ENCODE measurements at places on chromosomes 2 and 18.

- no peak for DNase-seq
Measured at GRCh38 chr2:5734859-5735520, 42.8 kb downstream of the SOX11 start.

DNA sequence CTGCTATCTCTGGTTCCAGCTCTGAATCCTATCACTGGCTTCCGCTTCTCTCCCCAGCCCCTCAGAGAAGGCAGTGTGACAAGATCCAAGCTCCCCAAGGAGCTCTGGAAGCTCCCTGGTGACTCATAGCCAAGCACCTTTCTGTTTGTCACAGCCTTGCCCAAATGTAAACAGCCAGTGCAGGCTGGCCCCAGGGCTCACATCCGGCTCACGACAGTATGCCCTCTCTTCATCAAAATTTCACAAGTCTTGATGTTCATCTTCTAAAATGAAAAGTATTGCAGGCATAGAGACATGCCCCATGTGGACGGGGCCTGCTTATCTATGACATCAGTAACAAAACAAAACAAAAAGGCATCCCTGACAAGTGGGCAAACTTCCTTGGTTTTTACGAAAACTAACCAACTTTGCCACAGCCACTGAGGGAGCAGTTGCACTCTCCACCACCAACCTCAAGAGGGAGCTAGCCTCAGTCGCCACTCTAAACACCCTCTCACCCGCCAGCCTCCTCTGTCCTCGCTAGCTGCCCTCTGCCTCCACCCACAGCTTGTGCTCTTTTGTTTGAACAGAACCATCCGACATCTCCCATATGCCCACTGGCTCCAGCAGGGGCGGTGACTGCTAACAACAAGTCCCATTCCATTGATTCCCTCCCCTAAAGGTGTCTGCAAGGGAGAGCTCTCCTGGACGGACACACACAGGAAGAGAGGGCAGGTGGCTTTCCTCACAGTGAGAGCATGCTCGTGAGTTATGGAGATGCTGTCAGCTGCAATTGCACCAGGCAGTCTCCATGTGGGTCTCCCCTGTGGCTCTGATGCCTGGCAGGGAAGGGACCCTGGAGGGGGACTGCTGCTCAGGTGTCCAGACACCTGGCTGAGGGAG is 71.0 kb upstream of the DAPL1 start:
- no peak for DNase-seq

GRCh38 chr2:206993396-206993911 is 54.1 kb downstream of the CPO start:
- no peak for DNase-seq

- DNase-seq: no peak
Measured at GRCh38 chr2:25808006-25808383, 70.3 kb downstream of the ASXL2 start.

DNA sequence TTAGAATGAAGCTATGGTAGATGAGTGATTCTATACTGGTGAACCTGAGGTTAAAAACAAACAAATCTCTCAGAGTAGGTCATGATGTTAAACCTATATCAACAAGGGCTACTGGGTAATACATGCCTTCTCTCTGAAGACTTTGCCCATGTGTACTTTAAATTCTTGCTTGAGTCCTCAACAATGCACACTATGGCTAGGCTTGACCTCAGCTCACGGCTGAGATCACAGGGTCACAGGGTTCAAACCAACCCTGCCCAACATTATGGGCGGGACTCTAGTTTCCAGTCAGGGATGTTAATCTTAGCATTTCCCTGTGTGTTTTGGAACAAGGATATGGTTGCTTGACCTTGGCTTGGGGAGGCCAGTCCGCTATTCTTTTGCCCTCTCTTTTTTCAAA is 7.7 kb downstream of the CD28 start:
- no peak for DNase-seq

DNA sequence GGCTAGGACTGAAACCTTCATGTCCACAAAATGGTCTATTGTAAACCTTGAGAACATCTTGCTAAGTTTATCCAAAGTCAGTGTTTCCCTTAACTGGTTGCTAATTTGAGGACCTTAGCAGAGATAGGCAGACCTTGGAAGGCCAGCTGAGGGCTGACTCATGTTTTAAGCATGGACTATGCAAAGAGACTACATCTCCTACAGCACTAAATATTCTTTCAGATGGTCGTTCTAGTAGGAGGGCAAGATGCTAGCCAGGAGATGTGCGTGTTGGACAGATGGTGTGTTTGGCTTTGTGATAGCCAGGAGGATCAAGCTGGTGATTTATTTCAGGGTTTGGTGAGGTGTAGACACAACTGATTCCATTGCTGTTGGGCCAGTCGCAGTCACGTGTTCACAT is 75.8 kb downstream of the NRP2 start:
- DNase-seq: no peak

DNA sequence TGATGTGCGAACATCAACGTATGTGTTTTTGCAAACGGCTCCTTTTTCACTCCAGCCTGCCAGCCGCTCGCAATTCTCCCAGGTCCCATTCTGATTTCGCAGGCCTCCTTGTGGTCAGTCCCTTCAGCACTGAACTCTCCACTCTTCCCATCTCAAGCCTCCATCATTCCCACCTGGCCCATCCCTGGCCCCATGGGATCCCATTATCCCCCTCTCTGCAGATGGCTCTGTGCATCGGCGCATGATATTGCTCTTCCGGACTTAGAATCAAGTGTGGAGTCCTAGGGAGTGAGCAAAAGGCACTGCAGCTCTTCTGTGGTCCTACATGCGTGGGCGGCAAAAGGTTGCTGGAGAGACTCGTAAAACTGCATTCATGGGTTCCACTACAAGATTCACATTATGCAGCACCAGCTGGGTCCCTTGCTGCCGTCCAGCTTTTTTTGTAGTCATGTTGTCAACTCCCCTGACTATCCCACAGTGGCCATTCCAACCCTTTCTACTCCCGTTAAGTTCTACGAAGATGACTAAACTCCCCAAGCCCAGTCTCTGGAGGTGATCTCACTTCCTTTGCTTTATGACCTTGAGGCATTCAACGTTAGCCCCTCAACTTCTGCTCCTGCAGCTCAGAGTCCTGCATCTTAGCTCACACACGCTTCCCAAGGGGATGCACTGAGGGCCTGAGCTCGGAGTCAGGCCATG is 125.3 kb upstream of the NRP2 start:
- DNase-seq: no peak

DNA sequence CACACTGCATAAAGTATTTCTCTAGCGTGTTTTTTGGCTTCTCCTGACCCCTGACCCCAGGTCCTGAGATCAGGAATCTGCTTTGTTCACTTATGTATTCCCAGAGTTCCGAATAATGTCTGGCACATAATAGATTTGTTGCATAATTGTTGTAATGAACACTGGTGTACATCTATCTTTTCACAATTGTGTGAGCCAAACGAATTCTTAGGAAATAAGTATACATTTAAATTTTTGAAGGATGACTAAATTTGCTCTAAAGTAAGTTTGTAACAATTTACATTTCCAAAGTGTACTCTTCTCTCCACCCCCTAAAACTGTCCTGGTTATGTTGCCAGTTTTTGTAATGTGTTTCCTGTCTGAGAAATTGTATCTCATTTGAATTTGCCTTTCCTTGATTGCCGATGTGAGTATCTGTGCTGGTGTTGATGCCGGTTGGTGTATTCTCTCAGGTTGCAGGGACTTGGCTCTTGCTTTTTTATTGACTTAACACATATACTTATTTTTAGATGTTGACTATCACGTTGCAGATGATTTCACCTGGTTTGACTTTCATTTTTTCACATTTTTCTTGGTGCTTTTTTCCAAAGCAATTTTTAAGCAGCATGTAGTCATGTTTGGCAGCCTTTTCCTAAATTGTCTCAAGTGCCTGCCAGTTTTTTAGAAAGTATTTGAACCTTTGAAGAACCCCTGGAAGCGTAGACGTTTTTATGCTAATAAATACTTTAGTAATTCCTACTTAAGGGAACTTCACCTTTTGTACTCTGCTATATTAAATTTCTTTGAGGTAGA is 16.1 kb upstream of the FARP2 start:
- DNase-seq: no peak

GRCh38 chr18:39806525-39806924 is 2148.5 kb upstream of the PIK3C3 start:
- no peak for DNase-seq

DNA sequence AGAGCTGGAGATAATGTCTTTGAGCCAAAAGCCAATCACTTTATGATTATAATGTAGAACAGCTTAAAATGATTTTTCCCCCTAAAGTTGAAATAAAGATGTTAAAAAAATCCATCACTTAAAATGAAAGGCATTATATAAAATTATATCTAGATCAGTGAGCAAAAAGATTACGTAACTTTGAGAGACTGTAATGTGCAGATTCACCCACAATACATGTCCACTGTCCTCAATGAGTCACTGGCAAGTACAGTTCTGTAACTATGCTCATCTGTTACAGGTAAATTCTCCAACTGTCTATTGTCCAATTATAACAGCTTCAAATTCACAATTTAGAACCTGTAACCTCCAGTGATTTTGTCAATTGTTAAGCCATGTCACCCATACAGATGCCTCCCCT is 19.0 kb downstream of the FAM161A start:
- no peak for DNase-seq

GRCh38 chr2:106581328-106581727 is 94.2 kb downstream of the CD8B2 start:
- no peak for DNase-seq

- DNase-seq: no peak
Measured at GRCh38 chr2:143633419-143633818, 504.2 kb downstream of the ARHGAP15 start.

- DNase-seq: no peak
Measured at GRCh38 chr2:12839339-12839738, 122.6 kb downstream of the TRIB2 start.

DNA sequence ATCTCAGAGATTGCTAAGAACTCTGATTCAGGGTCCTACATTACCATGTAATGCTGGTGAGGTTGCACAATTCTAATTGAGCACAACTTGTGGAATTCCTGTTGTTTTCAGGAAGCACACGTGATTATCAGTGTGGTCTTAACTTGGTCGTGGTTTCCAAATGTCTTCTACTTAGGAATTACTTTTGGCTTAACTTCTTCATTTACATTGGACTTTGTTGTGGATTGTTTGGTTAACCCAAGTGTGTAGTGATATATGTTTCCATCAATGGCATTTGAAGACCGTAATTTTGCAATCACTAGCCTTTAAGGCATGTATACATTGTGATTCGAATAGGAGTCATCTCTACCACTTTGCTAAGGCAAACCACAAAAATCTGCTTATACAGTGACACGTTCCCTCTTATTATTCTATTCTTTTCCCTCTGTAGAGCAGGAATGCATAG is 373.3 kb downstream of the IRS1 start:
- DNase-seq: no peak

DNA sequence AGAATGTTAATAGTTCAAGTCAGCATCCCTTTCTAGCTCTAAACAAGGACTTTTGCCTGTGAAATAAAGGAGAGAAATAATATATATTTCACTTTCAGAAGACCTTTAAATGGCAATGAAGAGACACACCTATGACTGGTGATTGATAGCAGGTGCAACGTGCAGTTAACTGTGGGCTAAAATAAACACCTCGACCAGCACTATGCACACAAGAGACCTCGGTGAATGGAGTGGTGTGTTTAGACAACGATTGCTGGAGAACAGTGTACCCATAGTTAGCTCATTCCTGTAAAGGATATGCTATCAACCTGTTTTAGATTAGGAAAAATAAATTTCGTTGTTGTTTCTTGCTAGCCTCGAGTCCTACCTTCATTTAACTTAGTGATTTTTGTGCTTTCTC is 143.4 kb downstream of the NR4A2 start:
- DNase-seq: no peak
